ENCODE measurements at places on chromosomes 7 and 10.

DNA sequence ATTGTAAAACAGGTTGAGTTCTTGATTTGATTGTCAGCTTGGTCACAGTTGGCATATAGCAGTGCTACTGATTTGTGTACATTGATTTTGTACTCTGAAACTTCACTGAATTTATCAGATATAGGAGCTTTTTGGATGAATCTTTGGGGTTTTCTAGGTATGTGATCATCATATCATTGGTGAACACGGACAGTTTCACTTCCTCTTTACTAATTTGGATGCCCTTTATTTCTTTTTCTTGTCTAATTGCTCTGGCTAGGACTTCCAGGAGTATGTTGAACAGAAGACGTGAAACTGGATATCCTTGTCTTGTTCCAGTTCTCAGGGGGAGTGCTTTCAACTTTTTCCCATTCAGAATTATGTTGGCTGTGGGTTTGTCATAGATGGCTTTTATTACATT lies 86.9 kb downstream of the EXOC4 start:
- peaks cover under 1% of the 10 kb centered on the region for H3K4me1 ChIP-seq
- H3K4me3 ChIP-seq, result no peak overlapping the region
- no peak overlapping the region for H3K27ac ChIP-seq
- DNase-seq, result no peak
- no peaks in the 10 kb centered on the region for H3K27me3 ChIP-seq
- H3K36me3 ChIP-seq, result no peaks in the 10 kb centered on the region

DNA sequence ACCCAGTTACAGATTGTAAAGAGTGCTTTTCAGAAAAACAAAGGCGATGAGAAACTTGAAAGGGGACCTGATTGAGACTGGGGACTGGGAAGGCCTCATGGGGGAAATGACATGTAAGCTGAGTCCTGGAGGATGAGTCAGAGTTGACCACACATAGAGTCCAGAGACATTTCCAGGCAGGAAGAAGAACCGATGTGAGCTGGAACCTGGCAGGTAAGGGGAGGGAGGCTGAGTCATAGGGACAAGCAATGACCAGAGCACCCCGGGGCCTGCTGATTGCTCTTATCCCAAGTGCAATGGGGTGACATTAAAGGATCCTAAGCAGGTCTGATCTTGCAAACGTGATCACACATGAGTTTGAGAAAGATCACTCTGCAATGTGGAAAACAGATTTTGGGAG lies 11.7 kb downstream of the TLL2 start:
- no peak overlapping the region for H3K27ac ChIP-seq
- H3K4me3 ChIP-seq, result no peak overlapping the region
- H3K27me3 ChIP-seq, result no peaks in the 10 kb centered on the region
- no peak for DNase-seq

- no peaks in the 10 kb centered on the region for H3K4me1 ChIP-seq
- H3K27me3 ChIP-seq, result no peaks in the 10 kb centered on the region
- no peaks in the 10 kb centered on the region for H3K36me3 ChIP-seq
- H3K27ac ChIP-seq, result no peak overlapping the region
Observed at GRCh38 chr10:16780338-16780880, 36.8 kb downstream of the RSU1 start.

DNA sequence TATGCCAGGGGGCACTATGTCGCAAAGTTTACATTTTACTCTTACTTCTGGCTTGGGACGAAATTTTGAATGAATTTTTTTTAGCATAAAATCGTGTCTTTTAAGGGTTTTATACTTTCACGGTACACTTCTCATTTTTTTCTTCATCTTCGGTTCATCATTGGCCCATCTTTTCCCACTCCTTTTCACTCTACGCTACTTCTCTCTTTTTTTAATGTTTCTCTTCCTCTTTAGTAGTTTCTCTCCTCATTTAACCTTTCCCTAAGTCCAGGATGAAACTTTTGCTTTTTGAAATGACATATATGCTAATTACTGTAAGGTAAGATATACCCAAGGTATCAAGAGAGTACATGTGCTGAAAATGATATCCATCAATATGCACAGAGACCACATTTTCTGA lies 39.5 kb downstream of the C7orf33 start:
- H3K27ac ChIP-seq, result no peak overlapping the region
- DNase-seq, result no peak
- H3K4me3 ChIP-seq, result no peak overlapping the region
- H3K36me3 ChIP-seq, result no peaks in the 10 kb centered on the region

- H3K4me1 ChIP-seq, result no peaks in the 10 kb centered on the region
- DNase-seq, result no peak
- H3K36me3 ChIP-seq, result no peaks in the 10 kb centered on the region
- no peak overlapping the region for H3K4me3 ChIP-seq
- no peaks in the 10 kb centered on the region for H3K27me3 ChIP-seq
- H3K27ac ChIP-seq, result no peak overlapping the region
Observed at GRCh38 chr10:78649429-78649828, 419.3 kb upstream of the ZMIZ1 start.

DNA sequence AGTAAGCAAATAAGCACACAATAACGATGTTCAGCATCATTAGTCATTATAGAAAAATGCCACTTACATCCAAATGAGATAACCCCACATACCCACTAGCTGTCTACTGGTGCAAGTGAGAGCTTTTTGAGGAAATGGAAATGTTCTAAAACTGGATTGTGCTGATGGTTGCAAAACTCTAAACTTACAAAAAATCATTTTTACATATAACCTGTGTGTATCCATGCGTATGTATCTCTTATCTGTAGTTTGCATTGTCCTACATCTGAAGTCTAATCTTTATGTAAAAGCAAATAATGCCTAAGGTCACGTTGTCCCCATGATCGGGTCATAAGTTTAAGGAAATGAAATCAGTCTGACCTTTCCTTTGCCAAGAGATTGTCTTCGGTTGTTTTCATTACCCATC lies 81.6 kb upstream of the DNAJB6 start:
- H3K27me3 ChIP-seq, result no peaks in the 10 kb centered on the region
- no peak overlapping the region for H3K27ac ChIP-seq
- H3K4me3 ChIP-seq, result no peak overlapping the region
- peaks cover 63% of the 10 kb centered on the region for H3K36me3 ChIP-seq

GRCh38 chr10:104791471-104791870 lies 150.4 kb downstream of the SORCS3 start:
- no peak overlapping the region for H3K27ac ChIP-seq
- no peaks in the 10 kb centered on the region for H3K27me3 ChIP-seq
- H3K36me3 ChIP-seq, result no peaks in the 10 kb centered on the region
- no peak overlapping the region for H3K4me3 ChIP-seq
- peaks cover 10% of the 10 kb centered on the region for H3K4me1 ChIP-seq
- DNase-seq, result no peak

DNA sequence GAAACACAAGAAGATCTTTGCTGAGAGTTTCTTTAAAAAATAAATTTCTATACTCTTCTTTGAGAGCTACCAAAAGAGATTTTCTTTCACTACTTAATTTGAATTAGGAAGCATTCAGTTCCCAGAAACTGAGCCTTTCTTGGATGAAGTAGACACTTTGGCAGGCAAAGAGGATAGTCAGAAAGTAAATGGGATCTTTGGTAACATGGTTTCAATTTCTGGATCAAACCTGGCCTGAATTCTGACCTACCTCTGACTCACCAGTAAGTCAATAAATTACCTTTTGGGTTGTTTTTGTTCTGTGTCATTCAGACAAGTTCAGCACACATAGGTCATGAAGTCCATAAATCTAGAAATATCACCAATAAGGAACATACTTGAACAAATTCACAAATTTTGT lies 26.8 kb upstream of the CABCOCO1 start:
- no peaks in the 10 kb centered on the region for H3K27me3 ChIP-seq
- DNase-seq, result no peak
- H3K36me3 ChIP-seq, result no peaks in the 10 kb centered on the region
- no peaks in the 10 kb centered on the region for H3K4me1 ChIP-seq
- no peak overlapping the region for H3K27ac ChIP-seq

GRCh38 chr10:106563384-106563783 lies 601.1 kb downstream of the SORCS1 start:
- no peak overlapping the region for H3K4me3 ChIP-seq
- no peak overlapping the region for H3K27ac ChIP-seq
- H3K27me3 ChIP-seq, result no peaks in the 10 kb centered on the region
- H3K36me3 ChIP-seq, result no peaks in the 10 kb centered on the region
- no peaks in the 10 kb centered on the region for H3K4me1 ChIP-seq
- DNase-seq, result no peak

- no peaks in the 10 kb centered on the region for H3K36me3 ChIP-seq
- H3K27ac ChIP-seq, result no peak overlapping the region
- H3K4me1 ChIP-seq, result no peaks in the 10 kb centered on the region
- H3K27me3 ChIP-seq, result no peaks in the 10 kb centered on the region
- DNase-seq, result peak; percentile 82
- H3K4me3 ChIP-seq, result no peak overlapping the region
Observed at GRCh38 chr10:47311932-47312662, 10.2 kb upstream of the GDF2 start.

DNA sequence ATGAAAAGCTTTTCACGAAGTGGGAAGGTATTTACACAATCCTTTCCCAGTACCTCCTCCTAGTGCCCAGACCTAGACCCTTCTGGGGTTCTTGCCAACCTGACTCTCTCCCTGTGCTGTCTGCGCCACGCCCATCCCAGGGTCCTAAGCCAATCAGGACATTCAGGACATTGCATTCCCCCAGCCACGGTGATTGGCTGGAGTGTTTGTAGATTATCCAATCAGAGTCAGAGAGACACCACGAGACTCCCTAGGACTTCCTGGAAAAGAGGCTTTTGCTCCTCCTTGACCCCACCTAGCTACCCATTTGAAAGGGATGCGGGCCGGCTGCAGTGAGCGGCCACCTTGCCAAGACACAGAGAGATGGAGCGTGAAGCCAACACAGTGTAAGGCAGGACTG lies 3.5 kb upstream of the GDF2 start:
- H3K4me3 ChIP-seq, result no peak overlapping the region
- H3K4me1 ChIP-seq, result peaks cover 33% of the 10 kb centered on the region
- DNase-seq, result no peak
- H3K36me3 ChIP-seq, result no peaks in the 10 kb centered on the region

GRCh38 chr10:93080350-93081046 lies 6.8 kb downstream of the CYP26A1 start:
- H3K27me3 ChIP-seq, result peaks cover 16% of the 10 kb centered on the region
- peak; percentile 63 for DNase-seq
- peaks cover 6% of the 10 kb centered on the region for H3K4me1 ChIP-seq

- no peaks in the 10 kb centered on the region for H3K4me1 ChIP-seq
- no peak for DNase-seq
- H3K36me3 ChIP-seq, result no peaks in the 10 kb centered on the region
- no peak overlapping the region for H3K4me3 ChIP-seq
- no peaks in the 10 kb centered on the region for H3K27me3 ChIP-seq
Observed at GRCh38 chr10:14200698-14201544, 129.8 kb downstream of the FRMD4A start.

DNA sequence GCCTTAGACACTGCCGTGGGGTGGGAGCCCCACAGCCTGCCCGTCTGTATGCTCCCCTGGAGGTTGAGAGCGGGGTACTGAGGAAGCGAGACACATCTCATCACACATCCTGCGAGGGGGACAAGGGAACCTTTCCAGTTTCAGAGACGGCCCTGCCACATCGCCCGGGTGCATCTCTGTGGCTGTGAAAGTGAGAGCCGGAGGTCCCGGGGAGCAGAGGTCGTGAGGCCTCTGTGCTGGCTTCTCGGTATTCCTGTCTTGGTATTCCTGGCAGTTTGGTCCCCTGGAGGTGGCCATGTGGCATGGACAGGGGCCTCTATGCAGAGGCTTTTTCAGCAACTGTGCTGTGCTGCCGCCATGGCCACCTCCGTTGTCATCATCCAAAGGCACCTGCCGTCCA lies 30.8 kb upstream of the UNCX start:
- no peak overlapping the region for H3K4me3 ChIP-seq
- no peaks in the 10 kb centered on the region for H3K27me3 ChIP-seq
- DNase-seq, result no peak
- no peaks in the 10 kb centered on the region for H3K4me1 ChIP-seq

- no peak overlapping the region for H3K4me3 ChIP-seq
- no peak overlapping the region for H3K27ac ChIP-seq
- no peaks in the 10 kb centered on the region for H3K36me3 ChIP-seq
Observed at GRCh38 chr10:91299999-91300575, 79.6 kb downstream of the PCGF5 start.

- DNase-seq, result no peak
- H3K27ac ChIP-seq, result no peak overlapping the region
- H3K36me3 ChIP-seq, result no peaks in the 10 kb centered on the region
Observed at GRCh38 chr10:57696641-57697040, 571.1 kb downstream of the IPMK start.

GRCh38 chr10:81179805-81180452 lies 642.2 kb downstream of the SH2D4B start:
- peak; percentile 28 for DNase-seq
- H3K4me1 ChIP-seq, result no peaks in the 10 kb centered on the region
- H3K4me3 ChIP-seq, result no peak overlapping the region

GRCh38 chr7:39005036-39005435 lies 27.3 kb downstream of the POU6F2 start:
- no peak overlapping the region for H3K4me3 ChIP-seq
- no peaks in the 10 kb centered on the region for H3K36me3 ChIP-seq
- no peaks in the 10 kb centered on the region for H3K27me3 ChIP-seq
- no peak for DNase-seq

GRCh38 chr7:123992913-123993518 lies 39.9 kb downstream of the TMEM229A start:
- no peak for DNase-seq
- peaks cover 9% of the 10 kb centered on the region for H3K4me1 ChIP-seq
- no peak overlapping the region for H3K27ac ChIP-seq
- no peaks in the 10 kb centered on the region for H3K27me3 ChIP-seq
- no peaks in the 10 kb centered on the region for H3K36me3 ChIP-seq

- no peak overlapping the region for H3K27ac ChIP-seq
- H3K27me3 ChIP-seq, result no peaks in the 10 kb centered on the region
- no peaks in the 10 kb centered on the region for H3K36me3 ChIP-seq
- no peak overlapping the region for H3K4me3 ChIP-seq
- DNase-seq, result no peak
- H3K4me1 ChIP-seq, result no peaks in the 10 kb centered on the region
Observed at GRCh38 chr10:2948127-2948854, 119.1 kb upstream of the PFKP start.

DNA sequence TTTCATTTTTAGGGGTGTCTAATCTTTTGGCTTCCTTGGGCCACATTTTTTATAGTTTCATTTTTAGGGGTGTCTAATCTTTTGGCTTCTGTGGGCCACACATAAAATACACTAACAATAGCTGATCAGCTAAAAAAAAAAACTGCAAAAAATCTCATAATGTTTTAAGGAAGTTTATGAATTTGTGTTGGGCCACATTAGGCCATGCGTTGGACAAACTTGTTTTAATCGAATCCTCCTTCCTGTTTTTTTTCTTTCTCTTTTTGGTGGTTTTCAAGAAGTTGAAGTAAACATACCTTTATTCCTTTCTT lies 37.4 kb downstream of the ZNRF2 start:
- H3K4me3 ChIP-seq, result no peak overlapping the region
- H3K27ac ChIP-seq, result no peak overlapping the region
- H3K36me3 ChIP-seq, result peaks cover 6% of the 10 kb centered on the region
- DNase-seq, result no peak
- H3K27me3 ChIP-seq, result no peaks in the 10 kb centered on the region

All from cardiac muscle cell (in vitro differentiated cells and primary cell).